Globus pallidus (tissue), 1 donor: ENCODE measurements at places on chromosomes 7 and 10.
A peak's percentile ranks its signal among the peaks of the same experiment; 100 is the strongest.

DNA sequence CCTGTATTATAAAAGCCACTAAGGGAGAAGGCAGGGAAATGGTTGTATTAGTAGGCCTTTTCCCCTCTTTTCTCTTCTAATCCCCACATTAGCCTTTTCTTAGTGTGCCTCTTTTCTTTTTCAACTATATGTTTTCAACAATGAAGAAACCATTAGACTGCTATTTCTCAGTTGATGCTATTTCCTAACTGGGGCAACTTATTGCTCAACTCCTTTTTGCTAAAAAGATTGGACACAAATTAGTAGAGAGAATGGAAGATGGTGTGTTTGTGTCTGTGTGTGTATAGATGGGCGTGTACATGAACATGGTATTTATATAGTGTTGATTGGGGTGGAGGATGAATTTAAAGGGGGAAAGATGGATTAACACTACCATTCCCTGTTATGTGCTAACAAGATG, 28.4 kb downstream of the TBC1D12 start:
- DNase-seq: no peak

GRCh38 chr10:43913676-43914235, 265.1 kb upstream of the ZNF32 start:
- no peak for DNase-seq

- no peak for DNase-seq
Observed at GRCh38 chr10:14356921-14357320, 26.2 kb upstream of the FRMD4A start.

DNA sequence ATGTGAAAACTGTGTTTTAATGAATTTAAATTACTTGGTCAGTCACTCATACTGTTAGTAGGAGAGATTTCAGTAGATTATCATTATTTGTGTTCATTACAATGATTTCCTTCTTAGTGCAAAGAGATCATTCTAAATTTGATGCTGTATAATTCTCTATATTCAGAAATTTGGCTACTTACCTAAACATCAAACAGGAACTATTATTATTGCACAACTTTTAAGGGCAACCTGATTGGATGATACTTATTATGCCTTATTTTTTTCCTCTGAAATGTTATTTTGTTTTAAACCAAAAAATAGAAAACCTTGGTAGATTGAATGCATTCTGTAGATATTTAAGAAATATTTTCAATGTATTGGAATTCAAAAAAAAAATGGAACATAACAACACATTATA, 436.4 kb upstream of the PCDH15 start:
- no peak for DNase-seq

DNA sequence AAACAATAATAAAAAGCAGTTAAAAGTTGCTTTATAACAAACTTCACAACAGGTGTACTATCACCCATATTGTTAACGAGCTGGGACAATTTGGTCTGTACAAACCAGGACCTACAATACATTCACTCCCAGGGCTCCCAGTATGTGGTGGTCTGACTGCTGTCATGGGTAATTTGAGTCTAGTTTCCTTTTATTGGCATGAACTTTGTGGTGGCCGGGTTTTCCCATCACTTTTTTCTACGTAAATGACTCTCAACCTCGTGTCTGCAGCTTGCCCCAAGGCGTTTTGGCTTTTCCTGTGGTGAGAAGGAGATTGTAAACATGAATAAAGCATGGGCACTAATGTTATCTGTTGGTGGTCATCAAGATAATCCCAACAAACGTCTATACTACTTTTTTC, 118.7 kb upstream of the CDK6 start:
- no peak for DNase-seq

GRCh38 chr10:97896756-97897358, 47.2 kb downstream of the GOLGA7B start:
- DNase-seq: no peak

DNA sequence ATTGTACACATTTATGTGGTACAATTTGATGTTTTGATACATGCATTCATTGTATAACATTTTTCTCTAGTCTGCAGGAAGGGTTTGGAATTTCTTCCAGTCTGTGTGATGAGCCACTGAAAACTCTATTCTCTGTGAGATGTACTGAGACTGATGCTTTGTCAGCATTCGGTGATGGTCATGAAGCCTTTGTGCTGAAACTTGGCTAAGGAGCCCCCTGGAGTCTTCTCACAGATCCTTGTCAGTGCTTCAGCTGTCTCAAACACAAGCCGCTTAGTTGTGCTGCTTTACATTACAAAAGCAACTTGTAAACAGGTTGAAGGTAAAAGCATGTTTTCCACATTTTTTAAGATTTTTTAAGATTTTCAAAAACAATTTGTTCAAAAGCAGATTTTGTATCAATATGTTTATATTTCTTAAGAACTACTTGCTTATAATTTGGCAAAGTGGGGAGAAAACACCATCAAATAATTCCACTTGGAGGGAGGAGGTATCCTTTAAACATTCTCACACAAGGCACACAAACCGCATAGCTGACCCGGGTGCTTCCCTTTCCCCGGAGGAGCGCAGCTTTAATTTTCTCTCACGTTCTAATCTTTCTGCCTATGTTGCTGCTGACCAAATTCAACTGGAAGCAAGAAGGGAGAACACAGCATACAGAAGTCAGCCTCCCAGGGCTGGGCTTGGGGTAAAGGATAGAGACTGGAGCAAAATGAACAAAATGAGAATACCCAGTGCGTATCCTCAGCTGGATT, 249.8 kb upstream of the VSTM2A start:
- DNase-seq: peak; percentile 9

GRCh38 chr10:127854769-127855590, 37.8 kb downstream of the CLRN3 start:
- DNase-seq: no peak

DNA sequence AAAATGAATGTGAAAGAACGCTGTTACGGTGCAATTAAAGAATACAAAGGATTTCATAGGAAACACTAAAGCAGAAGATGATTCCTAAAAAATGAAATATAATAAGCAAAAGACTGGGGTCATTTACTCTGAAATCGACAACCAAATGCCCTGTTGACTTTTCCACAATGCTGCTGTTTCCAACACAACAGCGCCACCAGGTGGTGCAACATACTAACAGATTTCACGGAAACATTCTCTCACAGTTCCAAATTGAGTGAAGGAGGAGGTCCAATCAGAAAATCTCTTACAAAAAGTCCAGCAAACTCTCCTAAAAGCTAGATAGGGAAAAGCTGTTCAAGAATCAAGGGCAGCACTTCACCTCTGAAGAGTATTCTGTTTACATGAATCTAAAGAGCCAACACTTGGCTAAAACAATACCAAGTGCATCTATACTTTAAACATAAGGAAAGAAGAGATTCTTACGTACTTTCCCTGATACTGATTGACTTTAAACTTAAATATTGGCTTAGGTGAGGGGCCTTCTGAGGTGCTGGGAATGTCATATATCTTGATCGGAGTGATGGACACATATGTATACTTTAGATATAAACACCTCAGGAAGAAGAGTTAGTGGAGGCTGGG, 55.9 kb downstream of the UPF2 start:
- peak; percentile 64 for DNase-seq

GRCh38 chr7:44633254-44634186, 27.1 kb downstream of the OGDH start:
- peak; percentile 52 for DNase-seq

GRCh38 chr7:100372256-100372655, 1.0 kb upstream of the PILRA start:
- no peak for DNase-seq

DNA sequence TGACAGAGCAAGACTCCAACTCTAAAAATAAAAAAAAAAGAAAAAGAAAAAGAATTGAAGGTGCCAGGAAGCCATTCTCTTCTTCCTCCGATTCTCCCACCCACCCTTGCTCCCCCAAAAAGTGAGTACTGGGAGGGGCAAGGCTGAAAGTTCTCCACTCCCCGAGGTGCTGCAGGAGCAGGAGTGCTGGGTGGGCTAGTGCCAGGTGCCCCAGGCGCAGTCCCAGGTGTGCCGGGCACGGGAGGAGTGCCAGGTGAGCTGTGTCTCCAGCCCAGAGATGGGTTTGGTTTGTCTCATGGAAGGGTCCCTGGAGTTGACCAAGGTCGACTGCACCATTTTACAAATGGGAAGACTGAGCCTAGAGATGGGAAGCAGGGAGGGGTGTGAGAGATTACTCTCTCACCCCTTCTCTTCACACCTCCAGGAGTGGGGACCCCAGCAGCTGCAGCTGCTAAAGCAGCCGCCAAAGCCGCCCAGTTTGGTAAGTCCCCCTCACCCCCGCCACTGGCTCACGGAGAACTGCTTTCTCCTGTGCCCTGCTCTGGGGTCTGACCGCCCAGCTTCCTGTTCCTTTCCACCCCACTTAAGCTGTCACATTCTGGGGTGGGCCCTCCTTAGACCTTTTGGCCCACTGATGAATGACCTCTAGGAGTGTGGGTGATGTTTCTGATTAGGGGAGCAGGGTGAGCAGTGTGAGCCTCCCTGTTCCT, 26.2 kb upstream of the LIMK1 start:
- DNase-seq: no peak

GRCh38 chr7:1693419-1693990, 23.4 kb downstream of the ELFN1 start:
- DNase-seq: no peak

DNA sequence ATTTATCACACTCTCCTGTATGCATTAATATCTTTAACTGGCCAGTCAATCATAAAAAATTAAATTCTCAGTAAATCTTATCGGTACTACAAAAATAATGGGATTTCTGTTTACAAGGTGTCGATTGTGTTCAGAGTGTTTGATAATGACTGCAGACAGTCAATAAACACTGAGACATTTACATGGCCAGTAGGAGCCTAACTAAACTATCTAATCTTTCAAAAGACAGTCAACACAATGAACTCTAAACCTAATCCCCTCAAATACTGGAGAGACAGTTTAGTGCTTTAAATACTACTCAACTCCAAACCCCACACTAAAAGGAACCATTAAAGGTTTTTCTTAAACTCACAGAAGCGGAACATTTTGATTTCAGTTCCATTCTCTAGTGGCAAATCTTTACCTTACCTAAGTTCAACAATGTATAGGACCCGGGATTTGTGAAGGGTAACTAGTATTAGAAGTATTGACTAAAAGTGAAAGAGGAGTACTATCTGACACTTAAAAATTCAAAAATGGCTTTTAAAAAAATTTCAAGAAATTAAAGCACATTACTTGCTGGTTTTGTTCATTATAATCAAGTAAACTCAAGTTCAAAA, 37.3 kb upstream of the EXOC6 start:
- no peak for DNase-seq

DNA sequence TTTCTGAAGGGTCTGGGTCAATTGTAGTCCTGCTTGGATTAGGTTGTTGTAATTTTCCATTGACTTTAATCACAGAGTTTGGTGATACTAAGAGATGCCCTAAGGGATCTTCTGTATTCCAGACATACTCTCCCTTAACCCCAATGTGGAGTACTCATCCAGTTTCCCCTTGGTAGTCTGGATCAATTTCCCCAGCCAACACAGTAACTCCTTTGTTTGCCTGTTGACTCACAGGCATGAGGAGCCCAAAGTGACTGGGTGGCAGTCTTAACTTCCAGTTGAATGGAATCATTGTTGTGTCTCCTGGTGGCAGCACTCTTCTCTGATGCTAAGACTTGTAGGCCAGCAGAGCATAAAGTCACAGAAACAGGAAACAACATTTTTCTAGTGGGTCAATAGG, 41.5 kb upstream of the PIK3CG start:
- no peak for DNase-seq

GRCh38 chr7:139034855-139035585, 822 bp downstream of the ZC3HAV1L start:
- no peak for DNase-seq

- DNase-seq: no peak
Observed at GRCh38 chr7:13743226-13743625, 246.2 kb downstream of the ETV1 start.

- DNase-seq: no peak
Observed at GRCh38 chr10:73407495-73407894, 6.4 kb downstream of the ANXA7 start.

DNA sequence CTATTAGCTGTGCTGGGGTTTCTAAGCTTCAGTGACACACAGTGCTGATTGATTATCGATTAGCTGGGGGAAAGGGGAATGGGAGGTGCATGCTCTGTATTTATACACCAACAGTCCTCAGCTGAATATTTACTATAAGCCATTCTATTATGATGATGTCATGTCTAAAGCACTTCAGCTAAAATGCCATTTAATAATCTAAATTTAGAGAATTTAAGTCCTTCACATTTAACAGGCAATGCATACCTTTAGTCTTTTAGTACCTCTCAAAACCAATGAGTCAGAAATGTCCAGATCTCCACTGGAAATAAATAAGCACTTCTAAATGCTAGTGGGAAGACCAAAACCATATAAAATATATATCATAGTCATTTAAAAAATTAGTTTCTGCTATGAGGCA, 24.6 kb downstream of the RPP38 start:
- DNase-seq: no peak

DNA sequence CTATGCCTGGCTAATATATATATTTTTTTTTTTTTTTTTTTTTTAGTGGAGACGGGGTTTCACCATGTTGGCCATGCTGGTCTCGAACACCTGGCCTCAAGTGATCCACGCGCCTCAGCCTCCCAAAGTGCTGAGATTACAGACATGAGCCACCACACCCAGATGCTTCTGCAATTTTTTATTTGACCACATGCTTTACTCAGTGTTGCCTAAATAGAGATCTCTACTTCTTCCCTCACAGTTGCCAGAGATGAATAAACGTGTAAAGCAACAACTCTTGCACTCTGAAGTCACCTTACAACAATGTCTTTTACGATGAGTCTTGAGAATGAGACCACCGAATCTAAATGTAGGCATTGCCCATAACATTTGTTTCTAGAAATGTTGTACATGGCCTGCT, 107.9 kb upstream of the FRMD4A start:
- DNase-seq: no peak

DNA sequence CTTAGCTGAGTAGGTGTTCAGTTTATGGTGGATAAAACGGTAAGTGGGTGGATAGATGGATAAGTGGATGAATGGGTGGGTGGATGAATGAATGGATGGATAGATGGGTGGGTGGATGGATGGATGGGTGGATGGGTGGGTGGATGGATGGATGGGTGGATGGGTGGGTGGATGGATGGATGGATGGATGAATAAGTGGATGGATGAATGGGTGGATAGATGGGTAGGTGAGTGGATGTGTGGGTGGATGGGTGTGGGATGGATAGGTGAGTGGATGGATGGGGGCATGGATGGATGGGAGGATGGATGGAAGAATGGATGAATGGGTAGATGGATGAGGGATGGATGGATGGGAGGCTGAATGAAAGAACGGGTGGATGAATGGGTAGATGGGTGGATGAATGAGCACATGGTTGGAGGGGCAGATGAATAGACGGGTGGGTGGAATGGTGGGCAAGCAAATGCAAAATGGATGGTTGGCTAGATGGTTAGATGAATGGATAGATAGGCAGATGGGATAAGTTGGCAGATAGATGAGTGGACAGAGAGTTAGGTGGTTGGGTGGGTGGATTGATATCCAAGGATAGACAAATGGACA, 25.7 kb downstream of the ELN start:
- no peak for DNase-seq
